ENCODE measurements at places on chromosomes 4 and X.

- no peak for DNase-seq
These were observed 16.5 kb upstream of the BMPR1B start for GRCh38 chr4:94741304-94741703.

GRCh38 chr4:113278324-113278934, 229.0 kb downstream of the ANK2 start:
- DNase-seq = peak; percentile 65

GRCh38 chrX:154059729-154060245, 37.7 kb downstream of the MECP2 start:
- DNase-seq = no peak

DNA sequence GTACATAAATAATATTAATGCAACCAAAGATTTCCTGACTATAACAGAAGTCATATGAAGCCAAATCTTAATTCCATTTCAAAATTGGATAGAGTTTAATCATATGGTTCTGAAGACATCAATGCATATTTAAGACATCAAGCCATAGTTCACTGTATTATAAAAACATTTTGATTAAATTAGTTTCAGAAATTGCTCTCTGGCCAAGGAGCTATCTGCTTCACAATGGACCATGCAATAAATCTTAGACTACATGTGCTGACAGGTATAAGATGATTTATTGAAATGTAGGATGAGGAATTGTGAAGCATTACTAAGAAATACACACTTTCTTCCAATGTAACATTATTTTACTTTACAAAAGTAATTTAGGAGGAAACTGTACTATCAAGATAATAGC, 81.6 kb downstream of the MID1 start:
- DNase-seq = no peak

- DNase-seq = no peak
These were observed 16.0 kb upstream of the LSM6 start for GRCh38 chr4:146159384-146160058.

DNA sequence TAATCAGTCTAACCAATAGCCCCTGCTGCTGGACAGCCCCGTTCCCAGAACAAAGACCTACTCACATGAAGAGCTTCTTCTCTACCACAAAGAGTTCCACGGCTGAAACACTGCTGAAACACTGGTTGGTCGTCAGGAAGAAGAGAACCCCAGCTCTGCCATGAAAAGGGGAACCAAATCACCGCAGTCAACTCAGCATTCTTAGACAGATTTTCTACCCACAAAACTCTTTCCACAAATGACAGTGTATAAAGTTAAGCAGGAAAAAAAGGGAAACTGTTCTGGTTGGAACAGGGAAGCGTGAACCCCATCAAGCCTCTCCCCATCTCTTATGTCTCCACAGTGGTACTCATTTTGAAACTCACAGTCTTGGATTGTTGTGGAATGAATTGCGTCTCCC, 57.3 kb downstream of the ABCG2 start:
- DNase-seq = no peak

GRCh38 chr4:74039315-74039763, 850 bp upstream of the CXCL3 start:
- no peak for DNase-seq

GRCh38 chrX:830532-830931, 199.9 kb downstream of the SHOX start:
- DNase-seq = no peak

DNA sequence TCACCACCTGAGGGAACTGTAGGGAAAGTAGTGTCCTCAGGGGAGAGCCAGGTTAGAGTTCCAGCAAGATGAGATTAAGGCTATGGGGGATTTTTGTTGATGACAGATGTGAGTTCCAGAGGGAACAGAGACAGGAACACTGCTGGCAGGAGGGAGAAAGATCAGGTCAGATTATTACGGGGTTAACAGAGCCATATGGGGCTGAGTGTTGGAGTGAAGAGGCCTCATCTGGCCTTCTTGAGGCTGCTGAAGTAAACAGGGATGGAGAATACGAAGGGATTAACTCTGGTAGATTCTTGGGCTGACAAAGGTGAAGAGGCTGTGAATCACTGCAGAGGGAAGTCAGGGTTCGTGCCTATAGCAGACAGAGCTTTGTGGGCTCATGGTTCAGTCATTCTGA, 47.9 kb upstream of the POU4F2 start:
- no peak for DNase-seq

GRCh38 chrX:35699642-35700041, 98.5 kb upstream of the MAGEB16 start:
- no peak for DNase-seq

DNA sequence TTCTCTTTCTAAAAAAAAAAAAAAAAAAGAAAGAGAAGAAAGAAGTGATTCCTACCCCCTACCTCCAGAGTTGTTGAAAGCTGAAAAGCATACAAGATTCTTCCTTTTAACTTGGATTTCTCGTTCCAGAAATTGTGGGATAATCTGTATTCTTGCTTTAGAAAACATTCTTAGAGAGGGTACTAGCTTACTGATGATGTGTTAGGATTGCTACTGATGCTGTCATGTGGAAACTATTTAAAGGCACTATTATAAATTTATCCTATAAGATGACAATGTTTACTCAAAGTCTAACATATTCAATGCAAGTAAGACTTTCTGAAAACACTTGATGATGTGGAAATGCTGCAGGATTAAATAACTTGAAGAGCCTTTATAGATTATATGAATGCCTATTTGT, 204.0 kb upstream of the PUDP start:
- DNase-seq = no peak

All from GM10248 (cell line).